ENCODE measurements at places on chromosomes 5 and 9.

- no peak for DNase-seq
These were observed 264.0 kb upstream of the MEF2C start for GRCh38 chr5:89147031-89147430.

- DNase-seq: peak; percentile 92
These were observed 498.1 kb upstream of the TNC start for GRCh38 chr9:115615821-115616665.

DNA sequence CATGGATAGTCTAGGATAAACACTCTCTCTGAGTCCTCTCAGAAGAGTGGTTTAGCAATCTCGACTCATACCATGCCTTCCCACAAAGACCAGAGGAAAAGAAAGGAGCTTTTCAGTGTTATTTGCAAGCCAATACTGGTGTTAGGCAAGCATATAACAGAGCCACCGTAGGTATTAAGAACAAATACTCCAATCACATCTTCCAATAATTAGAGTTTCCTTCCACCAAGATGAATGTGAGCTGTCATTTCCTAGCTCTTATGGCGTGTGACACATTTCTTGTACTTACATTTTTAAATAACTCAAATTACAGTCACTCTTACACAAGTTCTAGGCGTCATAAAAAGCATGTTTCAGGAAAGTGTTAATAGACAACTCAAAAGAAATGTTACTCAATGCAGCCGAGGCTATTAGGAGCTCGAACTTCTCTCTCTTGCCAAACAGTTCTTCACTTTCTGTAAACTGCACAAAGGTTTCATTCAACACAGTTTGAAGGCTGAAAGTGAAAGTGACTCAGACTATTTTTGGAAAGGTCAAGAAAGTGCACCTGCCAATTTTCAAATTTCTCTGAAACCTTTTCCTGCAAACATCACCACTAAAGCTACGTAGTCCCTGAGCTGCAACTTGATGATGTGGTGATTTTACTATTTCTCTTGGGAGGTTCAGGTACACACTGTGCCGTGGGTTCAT, 153.8 kb downstream of the AUH start:
- DNase-seq: peak; percentile 60

DNA sequence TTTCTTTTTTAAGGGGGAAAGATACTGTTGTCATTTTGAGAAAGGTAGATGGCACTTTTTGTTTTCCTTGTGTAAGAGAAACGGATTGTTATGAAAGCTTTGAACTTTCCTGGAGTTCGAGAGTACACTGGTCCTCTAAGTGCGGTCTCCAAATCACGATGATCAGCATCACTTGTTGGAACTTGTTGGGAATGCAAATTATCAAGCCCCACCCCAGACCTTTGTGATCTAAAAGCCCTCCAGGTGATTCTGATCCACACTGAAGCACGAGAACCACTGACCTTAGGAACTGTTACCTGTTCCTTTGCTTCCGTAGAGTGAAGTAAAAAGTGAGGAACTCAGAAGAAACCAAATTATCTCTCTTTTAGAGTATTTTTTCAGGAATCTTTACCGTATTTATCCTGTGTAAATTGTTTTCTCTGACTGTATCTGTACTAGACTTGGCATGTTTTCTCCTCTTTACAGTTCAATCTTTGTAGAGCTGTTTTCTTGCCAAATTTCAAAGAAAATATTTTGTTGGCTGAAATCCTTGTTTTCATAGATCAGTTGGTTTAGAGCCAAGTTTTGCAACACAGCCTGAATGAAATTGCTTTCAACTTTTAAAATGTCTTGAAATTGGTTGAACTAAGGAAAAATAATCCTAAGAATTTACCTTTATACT, 4.0 kb downstream of the MAT2B start:
- DNase-seq: peak; percentile 20

DNA sequence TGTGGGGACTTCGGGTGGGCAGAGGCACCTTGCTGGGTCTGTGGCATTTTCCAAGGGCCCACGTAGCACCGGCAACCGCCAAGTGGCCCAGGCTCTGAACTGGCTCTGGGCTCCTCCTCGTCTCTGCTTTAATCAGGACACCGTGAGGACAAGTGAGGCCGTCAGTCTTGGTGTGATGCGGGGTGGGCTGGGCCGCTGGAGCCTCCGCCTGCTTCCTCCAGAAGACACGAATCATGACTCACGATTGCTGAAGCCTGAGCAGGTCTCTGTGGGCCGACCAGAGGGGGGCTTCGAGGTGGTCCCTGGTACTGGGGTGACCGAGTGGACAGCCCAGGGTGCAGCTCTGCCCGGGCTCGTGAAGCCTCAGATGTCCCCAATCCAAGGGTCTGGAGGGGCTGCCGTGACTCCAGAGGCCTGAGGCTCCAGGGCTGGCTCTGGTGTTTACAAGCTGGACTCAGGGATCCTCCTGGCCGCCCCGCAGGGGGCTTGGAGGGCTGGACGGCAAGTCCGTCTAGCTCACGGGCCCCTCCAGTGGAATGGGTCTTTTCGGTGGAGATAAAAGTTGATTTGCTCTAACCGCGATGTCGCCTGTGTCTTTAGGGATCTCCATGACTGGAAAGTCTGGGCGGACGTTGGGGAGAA, 5.8 kb downstream of the DPP7 start:
- DNase-seq: peak; percentile 21

- DNase-seq: no peak
These were observed 54.7 kb downstream of the SREK1 start for GRCh38 chr5:66198837-66199236.

DNA sequence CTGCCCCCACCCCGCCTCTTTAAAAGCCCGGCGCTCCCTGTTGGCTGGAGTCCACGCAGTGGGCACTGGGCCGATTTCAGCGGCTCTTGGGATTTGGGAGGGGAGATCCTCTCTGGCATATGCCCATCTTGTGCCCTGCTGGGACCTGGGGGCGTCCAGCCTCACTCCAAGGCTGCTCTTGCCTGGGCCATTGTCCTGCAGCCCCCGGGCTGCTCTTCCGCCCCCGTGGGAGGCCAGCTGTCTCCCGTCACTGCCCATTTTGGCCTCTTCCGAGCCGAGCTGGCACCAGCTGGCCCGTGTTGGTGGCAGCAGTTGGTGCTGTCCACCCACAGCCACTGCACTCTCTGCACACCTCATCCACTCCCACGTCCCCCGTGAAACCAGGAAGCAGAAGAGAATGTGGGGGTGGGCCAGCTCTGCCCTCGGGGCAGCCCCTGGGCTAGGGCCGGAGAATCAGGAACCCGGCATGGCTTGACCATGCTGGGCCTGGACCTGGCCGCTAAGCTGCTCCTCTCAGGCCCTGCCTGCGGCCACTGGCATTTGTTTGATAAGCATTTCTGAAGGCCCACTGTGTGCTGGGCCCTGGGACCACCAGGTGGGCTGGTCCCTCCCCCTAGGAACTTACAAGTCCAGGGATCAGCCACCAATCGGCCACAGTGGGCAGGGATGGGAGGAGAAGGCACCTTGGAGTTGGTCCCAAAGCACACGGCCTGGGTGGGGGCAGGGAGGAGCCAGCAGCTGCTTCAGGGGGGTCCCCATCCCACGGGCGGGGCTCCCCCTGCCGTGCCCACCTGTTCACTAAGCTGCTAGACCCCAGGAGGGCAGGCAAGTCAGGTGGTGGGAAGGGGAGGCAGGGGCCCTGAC, 2.2 kb downstream of the C8G start:
- DNase-seq: no peak

- DNase-seq: peak; percentile 97
These were observed 7.5 kb downstream of the HSPA5 start for GRCh38 chr9:125233678-125234077.

GRCh38 chr5:66987126-66987525, 209.5 kb downstream of the CD180 start:
- DNase-seq: peak; percentile 25

DNA sequence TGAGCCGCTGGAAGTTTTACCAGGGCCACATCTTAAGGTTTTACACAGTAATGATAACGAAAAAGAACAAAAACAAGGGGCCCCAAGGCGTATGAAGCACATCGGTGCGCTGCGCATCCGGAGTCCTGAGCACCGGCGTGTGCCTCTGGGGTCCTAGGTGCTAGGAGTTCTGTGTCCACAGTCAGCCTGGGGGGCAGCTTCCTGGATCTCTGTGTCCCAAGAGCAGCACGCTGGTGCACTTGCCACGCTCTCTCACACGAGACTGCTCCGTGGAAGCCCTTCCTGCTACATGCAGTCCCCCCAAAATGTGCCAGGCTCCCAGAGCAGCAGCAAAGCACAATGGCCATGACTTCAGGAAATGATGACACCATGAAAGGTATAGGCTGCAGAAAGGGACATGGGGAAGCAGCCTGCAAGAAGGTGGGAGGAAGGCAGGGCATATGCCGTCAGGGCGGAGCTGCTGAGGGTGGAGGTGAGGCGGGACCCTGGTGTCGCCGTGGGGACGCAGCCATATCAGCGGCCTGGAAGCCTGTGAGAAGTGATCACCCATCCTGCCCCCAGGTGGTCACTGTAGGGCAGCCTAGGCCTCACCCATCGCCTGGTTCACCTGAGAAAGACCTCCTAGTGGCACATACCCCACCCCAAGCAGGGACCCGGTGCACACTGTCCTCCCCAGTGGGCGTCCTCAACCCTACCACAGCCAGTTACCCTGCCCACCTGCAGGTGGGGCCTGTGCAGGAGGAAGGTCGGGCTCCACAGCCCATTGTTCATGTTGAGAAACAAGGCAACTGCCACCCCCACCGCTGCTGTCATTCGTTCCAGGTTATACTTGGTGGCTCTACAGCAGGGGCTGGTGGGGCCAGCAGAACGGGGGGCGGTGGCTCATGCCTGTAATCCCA, 23.6 kb upstream of the SLC6A3 start:
- no peak for DNase-seq

DNA sequence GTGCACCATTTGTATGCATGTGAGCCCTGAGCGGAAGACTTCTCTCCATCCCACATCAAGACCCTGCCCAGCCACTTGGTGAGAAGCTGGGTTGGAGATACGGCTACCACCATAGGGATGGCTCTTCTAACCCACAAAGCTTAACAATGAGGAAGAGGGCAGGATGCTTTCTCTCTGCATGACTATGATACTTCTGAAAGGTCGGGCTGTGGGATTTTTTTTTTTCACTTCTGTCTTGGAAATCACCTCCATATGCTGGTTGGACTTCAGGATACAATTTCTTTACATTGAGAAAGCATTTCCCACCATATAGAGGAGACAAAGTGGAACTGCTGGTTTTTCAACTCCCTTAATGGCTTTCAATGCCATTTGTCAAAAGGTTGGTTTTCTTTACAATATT, 30.5 kb downstream of the ZNF366 start:
- no peak for DNase-seq

DNA sequence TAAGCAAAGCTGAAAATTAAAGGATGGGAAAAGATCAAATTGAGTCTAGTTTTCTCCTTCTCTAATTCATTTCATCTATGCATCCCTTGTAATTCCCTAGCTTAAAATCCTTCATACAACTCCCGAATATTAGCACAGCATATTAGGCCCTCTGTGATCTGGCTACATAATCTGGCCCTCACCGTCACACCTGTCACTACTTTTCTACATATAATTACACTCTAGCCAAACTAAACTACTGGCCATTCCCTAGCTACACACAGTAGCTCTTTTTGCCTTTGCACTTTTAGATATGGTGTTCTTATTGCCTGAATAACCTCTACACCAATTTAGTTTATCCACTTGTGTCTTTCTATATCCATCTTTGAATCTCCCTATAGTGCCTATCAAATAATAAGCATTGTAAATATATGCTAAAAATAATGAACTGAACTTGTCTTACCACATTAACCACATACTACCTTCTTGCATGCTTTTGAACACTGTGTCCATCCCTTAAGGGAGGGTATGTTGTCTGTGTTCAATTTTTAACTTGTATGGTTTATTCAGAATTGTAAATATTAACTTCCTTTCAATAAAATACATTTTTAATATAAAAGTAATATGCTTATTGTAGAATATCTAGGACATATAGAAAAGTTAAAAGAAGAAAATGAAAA, 15.9 kb downstream of the RANBP6 start:
- no peak for DNase-seq

- DNase-seq: no peak
These were observed 30.0 kb upstream of the CAMLG start for GRCh38 chr5:134708301-134708700.

- no peak for DNase-seq
These were observed 46.9 kb upstream of the TTC39B start for GRCh38 chr9:15353892-15354291.

GRCh38 chr9:107484117-107484723, 5.3 kb downstream of the KLF4 start:
- DNase-seq: peak; percentile 71

DNA sequence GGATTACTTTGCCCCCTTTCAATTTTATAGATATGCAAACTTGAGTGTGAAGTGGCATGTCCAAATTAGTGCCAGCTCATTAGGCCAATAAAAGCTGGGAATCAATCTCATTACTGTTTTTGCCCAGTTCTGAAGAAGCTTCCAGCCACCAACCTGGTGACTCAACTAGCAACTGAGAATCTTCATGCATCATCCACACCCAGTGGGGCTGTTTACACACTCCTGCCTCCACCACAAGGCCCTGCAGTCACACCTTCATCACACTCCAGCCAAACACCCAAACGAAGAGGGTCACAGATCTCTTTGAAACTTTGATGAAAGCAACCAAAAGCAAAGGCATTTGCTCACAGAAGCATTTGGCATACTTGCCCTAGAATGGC, 41.3 kb upstream of the S1PR3 start:
- peak; percentile 37 for DNase-seq

DNA sequence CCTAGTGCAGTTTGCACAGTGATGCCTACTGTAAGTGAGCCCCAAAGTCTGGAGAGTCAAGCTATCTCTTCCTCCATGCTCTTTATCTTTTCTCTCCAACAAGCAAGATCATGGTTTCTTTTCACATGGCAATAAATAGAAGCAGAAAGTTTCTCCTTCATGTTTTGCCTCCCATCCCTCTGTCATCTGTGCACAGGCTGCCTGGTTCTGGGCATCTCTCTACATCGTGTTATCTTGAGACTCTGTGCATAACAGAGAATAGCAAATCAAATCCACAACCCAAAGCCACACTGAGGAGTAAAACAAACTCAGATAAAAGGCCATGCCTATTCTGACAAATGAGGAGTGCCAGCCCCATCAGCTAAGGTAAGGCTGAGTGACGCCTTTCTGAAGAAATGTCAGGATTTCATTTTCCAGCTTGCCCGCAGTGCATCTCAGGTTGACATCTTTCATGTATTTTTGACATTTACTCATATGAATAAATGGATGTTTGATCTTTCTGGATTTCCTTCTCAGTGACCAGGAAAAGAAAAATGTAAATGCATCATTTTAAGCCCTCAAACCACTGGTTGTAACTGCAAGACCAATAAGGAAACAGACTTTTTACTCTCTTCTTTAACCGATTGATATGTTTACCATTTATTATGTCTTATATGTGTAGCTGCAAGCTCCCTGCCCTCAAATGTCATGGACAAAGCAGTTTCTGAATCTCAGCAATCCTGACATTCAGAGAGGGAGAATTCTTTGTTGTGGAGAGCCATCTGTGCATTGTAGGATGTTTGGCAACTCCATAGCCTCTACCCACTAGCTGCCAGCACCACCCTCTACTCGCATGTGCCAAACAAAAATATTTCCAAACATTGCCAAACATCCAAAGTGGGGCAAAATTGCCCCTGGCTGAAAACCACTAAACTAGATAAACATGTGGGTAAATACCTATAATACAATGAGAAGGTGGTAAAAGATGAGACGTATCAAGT, 49.2 kb upstream of the ACO1 start:
- no peak for DNase-seq

GRCh38 chr9:21684231-21684630, 118.2 kb upstream of the MTAP start:
- DNase-seq: no peak

Data from brain microvascular endothelial cell (primary cell).